ENCODE measurements at places on chromosomes 2 and 18.

- no peak for DNase-seq
Observed at GRCh38 chr2:54298514-54298913, 42.5 kb upstream of the TSPYL6 start.

- no peak for DNase-seq
Observed at GRCh38 chr18:79753391-79753851, 44.3 kb upstream of the KCNG2 start.

- no peak for DNase-seq
Observed at GRCh38 chr18:79945118-79946042, 6.1 kb downstream of the SLC66A2 start.

DNA sequence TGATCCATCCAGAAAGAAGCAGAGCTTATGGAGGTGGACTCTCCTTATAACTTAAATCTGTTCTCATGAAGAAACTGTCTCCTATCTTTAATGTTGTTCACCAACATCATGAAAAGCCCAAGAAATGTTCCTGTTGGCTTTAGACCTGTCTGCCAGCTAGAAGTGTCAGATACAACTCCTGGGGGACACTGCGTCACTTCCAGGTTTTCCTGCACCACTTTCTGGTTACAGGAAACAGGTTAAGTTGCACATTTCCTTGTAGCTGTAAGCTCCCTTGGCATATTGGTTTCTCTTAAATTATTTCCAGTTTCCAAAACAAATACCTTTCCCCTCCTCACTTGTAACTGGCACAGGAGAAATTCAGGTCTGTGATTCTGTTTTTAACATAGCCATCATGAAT, 2.9 kb downstream of the CEP68 start:
- DNase-seq: no peak

DNA sequence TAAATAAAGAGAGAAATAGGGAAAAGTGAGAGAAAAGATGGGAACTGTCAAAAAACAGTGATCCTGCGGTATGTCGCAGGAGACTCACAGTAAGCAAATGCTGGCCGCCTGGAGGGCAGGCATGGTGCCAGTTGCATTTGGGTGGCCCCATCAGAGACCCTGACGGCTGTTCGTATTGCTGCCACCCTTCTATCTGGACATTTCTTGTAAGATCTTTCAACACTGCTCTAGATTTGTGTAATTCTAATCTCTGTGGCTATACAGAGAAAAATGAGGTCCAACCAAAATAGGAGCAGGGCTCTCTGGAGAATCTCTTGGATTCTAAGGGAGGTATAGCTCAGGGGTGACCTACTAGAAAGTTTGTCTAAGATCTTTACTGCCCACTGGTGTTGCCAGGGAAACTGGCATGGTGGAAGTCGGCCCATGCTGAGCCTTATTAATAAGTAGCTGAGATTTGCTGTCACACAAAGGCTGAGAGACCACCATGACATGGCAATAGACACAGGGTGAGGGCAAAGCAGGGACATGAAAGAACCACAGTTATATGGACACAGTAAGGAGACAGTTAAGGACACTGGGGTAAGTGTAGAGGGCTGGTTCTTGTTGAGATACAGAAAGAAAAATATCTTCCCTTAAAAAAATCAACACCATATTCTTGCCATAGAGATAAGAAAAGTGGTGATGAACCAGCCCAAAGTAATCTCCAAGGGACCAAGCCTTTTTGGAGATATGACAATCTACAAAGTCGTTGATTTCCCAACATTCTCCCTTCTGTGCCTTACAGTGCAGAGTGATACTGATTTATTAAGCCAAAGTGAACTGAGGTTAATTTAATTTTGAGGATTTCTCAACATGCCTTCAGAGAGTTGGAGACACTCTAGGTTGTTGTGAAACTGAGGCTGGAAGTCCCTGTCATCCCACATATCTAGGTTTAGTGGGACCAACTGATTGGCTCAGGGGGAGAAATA, 26.4 kb upstream of the FZD7 start:
- DNase-seq: no peak

DNA sequence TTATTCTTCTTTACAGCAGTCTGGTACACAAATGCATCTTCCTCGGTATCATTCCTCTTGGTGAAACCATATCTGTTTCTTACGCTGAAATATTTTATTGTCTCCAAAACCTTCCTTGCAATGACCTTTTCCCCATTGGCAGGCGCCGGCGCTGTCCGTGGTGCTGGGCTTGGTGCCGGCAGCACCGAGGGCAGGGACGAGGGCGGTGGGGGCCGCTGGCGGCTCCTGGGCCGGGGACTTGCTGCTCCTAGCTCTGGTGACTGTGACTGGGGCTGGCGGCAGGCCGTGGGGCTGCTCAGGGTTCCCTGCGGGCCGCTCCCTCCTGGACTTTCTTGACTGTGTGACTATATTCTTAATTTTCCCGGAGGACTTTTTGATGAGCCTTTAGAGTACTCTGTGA, 72.5 kb downstream of the GPR39 start:
- DNase-seq: no peak

DNA sequence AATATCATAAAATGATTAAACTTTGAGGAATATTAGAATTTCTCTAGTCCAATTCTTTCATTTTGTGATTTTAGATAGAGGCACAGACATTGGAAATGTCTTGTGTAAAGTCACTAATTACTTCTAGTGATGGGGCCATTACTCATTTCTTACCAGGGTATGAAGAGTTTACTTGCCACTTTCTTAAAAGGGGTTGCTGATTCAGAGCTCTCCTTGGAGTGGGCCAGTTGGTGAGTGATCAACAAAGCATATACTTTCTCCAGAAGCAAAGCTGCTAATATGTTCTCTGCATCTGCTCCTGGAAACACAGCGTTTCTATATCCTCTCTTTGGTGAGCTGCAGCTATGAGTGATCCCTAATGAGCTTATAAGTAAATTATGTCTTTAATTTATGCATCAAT, 408.9 kb upstream of the LRATD1 start:
- DNase-seq: no peak

- no peak for DNase-seq
Observed at GRCh38 chr18:74420481-74420880, 36.6 kb downstream of the DIPK1C start.

DNA sequence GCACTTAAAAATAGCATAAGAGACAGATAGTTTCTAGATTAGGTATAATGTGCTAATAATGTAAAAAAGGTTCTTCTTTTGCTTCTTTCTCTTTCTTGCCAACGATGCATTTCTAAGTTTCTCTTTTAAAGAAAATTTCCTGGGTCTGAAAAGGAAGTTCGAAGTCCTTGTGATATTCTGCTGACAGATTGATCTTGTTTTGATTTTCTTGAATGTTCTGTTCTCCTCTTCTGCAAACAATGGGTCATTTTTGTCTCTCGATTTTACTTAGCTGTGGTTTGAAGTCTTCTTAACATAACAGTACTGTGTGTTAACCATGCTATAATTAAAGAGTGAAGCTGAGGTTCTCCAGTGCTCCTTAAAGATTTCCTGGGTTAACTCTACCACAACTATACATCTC, 61.1 kb upstream of the ACYP2 start:
- DNase-seq: peak; percentile 7
